ENCODE measurements at places on chromosomes 2 and 18.

DNA sequence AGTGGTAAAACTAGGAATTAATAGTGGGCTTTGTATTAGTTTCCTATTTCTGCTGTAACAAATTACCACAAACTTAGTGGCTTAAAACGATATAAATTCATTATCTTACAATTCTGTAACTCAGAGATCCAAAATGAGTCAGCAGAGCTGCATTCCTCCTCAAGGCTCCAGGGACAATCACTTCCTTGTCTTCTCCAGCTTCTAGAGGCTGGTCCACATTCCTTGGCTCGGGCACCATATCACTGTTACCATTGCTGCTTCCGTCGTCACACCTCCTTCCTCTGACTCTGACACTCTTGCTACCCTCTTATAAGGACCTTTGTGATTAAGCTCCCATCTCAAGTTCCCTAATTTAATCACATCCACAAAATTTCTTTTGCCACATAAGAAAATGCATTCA, 567.8 kb upstream of the KLHL29 start:
- no peak for DNase-seq

DNA sequence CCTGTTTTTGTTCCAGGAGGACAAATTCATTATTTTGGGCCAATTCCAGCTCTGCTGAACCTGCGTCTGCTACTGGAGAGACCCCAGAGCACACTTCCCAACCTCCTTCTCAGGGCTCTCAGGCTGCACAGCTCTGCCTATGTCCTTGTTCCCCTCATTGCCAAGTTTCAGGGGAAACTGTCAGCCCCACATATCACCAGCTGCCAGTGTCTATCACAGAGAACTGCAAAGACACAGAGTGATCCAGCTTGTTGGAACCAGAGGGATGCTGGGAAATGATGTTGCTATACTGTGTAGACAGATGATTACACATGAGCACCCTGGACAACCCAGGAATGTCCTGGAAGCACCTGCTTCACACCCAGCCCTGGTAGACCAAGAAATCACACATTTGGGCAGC, 67.4 kb upstream of the TMEM247 start:
- DNase-seq, result no peak

GRCh38 chr2:217853961-217854360, 148.8 kb downstream of the TNS1 start:
- DNase-seq, result no peak

DNA sequence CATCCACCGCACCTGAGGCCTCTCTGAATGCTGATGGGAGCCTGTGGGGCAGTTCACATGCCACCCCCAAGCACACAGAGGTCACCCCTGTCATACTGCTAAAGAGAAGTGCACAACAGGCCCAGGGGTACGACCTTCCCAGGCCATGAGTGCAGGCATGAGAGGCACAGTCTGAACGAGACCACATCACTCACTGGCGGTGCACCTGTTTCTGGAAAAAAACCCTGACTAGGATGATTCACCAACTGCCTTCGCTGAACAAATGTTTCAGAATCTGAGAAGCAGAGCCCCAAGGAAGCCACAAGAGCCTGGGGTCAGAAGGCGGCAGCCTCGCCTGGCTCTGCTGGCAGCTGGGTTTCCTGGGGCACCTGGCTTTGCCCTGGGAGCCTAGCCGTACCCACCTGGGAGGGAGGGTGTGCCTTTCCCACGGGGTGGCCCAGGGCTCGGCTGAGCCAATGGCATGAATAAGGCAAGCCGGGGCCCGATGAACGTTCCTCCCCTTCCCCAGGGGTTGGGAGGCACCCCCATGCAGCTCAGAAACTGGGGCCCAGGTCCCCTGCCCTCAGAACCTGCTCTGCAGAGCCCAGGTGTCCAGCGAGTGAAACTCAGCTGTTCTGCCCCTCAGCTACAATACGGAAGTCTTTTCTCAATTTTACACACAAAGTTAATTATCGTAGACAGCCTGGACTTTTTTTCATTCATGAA, 73.8 kb downstream of the HDAC4 start:
- DNase-seq, result peak; percentile 37

DNA sequence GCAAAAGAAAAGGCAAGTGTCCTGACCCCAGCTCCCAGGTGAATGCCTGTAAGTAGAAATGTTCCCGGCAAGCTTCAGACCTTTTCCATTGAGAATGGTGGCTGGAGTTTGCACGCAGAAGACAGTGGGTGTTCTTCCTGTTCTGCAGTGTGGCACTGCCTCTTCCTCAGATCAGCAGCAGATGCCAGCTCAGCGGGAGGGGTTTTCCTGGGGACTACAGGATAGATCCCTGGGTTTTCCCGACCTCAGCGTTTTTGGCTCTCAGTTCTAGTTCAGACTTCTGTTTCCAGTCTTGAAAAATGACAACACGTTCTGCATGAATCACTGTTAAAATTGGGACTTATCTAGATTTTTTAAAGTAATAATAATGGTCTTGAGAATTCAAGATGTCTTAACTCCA, 39.2 kb downstream of the GRHL1 start:
- DNase-seq, result no peak

DNA sequence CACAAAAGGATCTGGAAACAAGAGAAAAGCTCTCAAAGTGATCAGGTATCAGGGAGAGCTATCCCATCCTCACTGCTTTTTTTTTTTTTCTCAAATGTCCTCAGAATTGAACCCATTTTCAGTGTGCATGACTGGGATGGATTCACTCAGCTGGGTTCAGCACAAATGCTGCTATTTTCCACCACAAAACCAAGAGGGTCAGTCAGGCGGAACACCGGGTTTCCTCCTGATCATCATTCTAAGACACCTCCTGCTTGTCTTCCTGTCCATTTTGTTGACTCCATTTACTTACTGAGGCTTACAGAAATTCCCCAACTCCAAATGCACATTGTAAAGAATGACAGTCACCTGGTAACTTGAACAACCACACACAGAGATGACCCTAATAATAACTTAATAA, 39.9 kb downstream of the CYRIA start:
- DNase-seq, result no peak

Measured in activated naive CD4-positive, alpha-beta T cell (primary cell).